Cortex of kidney (tissue), 1 donor: ENCODE measurements at places on chromosomes 12 and 14.

GRCh38 chr12:132413931-132414588 is 75.9 kb upstream of the FBRSL1 start:
- no peak for DNase-seq

DNA sequence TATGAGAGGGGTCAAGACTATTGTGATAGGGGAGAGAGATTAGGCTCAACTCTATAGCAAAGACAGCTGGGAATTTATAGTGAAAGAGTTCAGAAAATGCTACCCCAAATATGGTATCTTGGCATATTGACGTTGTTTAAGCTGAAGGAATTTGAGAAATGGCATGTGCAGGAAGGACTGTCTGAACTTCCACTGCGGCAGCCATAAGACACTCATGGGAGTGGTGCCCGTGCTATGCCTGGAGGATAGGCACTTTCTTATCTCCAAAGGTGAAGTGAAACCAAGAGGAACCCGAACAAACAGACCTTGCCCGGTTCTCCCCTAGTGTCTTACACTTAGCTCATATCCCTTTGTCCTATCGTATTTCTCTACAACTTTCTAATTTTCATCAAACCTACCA is 390.3 kb downstream of the TMTC2 start:
- no peak for DNase-seq

DNA sequence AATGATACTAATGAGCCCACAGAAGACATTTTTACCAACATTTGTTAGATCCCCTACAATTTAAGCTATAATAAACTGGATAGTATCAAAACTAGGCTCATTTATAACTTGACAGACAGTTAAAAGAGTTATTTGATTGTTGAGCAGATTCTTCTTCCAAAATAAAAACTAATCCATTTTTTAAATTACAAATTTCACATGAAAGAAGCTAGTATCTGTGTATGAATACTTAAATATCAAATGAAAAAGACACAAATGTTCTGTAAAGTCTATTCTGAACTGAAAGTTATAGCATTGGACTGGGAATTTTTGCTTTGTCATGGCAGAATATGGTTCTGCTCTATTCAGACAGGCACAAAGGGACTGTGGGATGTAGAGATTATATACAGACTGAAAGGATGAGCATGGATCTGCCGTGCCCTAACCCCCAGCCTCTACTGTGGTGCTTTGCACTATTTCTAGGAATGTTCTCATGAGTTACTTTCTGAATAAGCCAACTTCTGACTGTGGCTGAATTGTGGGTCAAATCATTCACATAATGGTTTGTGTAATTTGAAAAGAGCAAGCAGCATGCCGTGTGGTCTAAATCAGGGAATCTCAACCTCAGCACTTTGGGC is 352.7 kb downstream of the KCNH5 start:
- DNase-seq: no peak

DNA sequence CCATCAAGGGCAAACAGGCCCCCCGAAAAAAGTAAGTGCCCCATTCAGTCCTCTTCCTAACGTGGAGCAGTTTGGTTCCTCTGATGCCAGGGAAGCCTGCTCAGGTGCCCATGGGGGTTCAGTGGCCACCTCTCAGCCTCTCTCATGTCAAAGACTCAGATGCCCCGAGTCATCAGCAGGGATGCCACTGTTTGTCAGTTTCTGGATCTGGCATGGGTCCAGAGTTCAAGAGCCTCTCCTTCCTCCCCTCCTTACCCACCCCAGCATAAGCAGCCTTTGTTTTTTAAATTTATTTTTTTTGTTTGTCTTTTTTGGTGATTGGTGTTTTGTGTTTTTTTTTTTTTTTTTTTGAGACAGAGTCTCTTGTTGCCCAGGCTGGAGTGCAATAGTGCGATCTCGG is 11.3 kb downstream of the KMT5A start:
- no peak for DNase-seq

- no peak for DNase-seq
Observed at GRCh38 chr14:33062476-33062875, 123.8 kb downstream of the NPAS3 start.

DNA sequence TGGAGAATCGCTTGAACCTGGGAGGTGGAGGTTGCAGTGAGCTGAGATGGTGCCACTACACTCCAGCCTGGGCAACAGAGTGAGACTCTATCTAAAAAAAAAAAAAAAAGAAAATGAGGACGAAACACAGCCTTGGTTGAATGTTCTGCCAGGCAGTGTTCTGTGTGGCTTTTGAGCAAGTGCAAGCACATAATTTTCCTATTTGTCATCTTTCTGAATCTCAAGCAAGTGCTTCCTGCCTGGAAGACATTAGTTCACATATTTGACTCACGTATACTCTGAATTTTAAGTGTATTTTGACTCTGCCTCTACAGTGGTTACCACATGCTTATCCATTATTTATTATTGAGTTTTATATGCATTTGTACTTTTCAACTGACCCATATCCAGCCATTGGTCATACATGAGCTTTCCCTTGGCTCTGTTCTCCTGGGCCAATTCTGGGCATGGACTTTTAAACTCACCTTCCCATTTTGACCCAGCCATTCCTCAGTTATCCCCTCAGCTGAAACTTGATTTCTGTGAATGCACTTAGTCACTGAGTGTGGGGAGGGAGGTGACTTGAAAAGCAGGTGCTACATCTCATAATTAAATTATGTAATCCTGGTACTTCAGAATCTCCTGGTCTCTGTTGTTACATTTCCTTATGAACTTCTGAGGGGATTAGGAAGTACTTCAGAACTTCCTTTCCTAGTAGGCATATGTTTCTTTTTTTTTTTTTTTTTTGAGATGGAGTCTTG is 8.1 kb downstream of the OR10G2 start:
- DNase-seq: no peak

- no peak for DNase-seq
Observed at GRCh38 chr14:99621948-99622347, 17.9 kb upstream of the CCDC85C start.

- DNase-seq: no peak
Observed at GRCh38 chr12:78383414-78383813, 481.2 kb upstream of the SYT1 start.
